ENCODE measurements at places on chromosomes 3 and 15.

DNA sequence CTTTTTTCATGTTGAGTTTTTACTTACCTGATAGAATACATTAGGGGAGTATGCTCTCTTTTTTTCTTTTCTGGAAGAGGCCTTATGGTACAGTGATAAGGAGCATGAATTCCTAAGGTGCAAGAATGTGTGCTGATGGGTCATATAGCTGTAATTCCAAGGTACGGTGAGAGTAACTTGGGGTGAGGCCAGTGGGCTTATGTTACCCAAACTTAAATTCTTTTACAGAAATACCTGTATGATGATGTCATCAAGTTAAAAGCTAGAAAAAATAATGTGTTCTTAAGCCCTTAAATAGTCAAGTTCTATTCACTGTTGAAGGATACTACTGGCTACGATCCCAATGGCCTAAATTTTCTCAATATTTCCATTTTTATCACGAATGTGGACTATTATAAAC is 111.2 kb downstream of the GMPS start:
- DNase-seq = no peak

- no peak for DNase-seq
Observed at GRCh38 chr3:52146811-52147210, 7.4 kb downstream of the POC1A start.

- no peak for DNase-seq
Observed at GRCh38 chr3:137409584-137409983, 354.5 kb upstream of the SOX14 start.

DNA sequence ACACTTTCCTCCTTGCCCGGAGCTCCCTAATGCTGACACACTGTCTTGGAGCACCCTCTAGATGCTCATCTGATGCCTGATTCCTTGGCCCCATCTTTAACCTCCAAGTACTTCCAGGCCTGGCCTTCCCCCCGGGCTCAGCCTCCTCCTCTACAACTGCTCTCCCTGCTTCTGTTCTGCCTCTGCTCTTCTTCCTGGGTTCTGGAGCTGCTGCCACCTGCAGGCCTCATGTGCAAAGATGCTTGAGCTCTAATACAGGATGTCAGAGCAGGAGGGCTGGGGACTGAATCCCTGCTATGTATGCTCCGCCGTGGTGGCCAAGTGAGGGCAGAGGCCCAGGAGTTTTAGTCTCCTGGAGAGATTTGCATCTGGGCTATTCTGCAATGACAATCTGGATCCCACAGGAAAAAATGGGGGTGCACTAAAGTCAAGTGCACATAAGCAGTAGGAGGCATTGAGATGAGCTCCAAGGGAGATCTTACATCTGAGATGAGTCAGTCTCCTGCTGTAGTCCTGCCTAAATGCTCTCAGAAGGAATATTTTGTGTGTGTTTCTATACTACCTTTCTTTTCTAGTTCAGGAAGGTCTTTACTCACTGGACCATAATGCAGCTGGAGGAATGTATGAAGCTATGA is 296.3 kb downstream of the UACA start:
- DNase-seq = peak; percentile 84

Measured in NCI-H1417 (cell line).